ENCODE measurements at places on chromosomes 1 and 21.

- no peak for DNase-seq
These were observed 3.4 kb upstream of the MYBPH start for GRCh38 chr1:203178821-203179666.

DNA sequence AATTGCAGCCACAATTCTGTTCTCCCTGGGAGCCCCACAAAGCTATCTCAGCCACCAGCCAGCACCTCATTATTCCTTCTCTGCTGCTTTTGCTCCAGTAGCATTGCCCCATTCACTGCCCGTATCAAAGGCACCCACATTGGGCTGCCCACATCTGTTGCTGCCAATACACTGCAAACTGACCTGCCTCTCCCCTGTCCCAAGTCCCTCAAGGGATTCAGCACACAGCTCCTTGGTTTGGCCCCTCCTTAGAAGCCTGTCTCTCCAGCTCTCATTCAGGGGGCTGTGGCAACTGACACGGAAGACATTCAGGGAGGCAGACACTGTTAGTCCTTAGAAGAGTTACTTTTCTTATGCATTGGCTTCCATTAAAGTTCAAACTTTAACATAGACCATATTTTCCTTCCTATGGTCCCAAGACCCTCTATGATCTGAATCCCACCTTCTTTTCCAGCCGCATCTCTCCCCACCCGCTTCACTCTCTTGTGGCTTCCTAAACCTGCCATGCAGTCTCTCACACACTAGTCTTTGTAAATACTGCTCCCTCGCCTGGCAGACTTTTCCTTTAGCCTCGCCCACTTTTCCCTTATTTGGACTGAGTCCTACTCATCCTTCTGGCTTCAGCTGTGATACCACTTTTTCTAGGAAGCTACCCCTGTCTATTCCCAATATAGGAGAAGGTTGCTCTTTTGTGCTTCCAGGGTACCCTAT, 19.3 kb upstream of the KLHDC8A start:
- no peak for DNase-seq

DNA sequence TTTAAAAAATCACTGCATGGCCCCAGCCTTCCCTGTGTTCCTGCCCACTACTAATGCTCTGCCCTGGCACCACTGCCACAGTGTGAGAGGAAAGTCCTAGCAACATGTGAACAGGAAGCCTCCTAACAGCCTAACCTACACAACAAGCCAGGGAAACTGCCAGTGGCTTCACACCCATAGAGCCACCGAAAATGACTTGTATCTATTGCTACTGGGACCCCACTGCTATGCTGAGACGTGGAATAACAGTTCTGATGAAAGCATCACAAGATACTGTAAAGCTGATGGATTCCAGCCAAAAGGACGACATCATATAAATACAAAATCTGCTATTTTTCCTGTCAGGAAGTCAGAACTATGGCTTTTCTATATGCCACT, 74.9 kb downstream of the JAK1 start:
- DNase-seq = no peak

DNA sequence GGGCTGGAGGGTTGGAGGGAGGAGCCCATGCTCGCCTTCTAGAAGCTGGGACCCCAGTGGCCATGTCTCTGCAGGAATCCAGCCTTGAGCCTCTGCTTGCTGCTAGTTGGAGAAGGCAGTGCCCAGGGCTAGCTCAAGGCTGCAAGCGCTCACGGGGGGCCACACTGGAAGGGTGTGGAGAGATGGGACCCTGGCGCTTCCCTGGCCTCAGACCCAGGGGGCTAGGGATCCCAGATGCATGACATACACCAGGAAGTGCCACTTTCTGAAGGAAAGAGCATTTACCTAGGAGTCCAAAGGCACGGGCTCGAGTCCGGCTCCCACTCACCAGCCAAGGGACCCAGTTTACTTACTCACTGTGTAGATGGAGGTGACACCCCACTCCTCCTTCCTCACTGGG, 32.6 kb downstream of the NENF start:
- DNase-seq = no peak

DNA sequence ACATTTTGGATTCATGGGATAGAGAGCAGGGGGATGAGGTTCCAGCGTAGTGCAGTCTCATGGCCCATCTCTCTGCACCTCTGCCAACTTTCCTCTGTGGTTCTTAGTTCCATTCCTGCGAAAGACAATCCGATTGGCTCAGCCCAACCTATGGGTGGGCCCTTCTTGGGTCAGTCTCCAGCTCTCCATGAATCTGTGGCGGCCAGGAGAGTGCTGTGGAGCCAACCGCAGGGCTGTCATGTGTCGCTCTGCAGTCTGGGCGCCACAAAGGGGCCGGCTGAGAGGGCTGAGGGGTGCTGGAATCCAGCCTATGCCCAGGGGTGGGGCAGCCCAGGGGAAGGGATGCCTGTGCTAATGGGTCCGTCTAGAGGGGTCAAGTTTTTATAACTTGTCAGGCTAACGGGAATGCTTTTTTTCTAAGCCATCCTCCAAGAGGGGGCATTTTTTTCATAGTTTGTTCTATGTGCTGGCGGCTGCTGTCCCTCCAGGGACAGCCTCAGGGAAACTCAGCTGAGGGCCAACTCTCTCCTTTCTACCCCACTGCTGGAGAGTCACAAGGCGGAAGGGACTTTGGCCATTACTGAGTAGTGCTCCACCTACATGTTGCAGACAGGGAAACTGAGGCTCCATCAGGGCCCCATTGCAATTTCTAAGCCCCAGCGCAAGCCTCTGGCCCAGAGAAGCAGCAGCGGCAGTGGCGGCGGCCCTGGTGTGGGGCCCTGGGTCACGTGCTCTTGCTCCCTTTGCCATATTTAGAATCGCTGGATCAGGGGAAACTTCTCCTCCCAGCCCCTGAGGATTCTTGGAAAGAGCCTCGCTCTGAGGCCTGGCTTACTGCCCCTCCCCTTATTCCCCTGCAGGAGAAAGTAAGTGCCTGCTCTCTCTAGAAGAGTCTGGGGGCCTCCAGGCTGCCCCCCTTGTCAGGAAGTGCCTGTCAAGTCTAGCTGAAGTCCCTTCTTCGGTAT, 23.4 kb downstream of the KCNQ4 start:
- DNase-seq = no peak

DNA sequence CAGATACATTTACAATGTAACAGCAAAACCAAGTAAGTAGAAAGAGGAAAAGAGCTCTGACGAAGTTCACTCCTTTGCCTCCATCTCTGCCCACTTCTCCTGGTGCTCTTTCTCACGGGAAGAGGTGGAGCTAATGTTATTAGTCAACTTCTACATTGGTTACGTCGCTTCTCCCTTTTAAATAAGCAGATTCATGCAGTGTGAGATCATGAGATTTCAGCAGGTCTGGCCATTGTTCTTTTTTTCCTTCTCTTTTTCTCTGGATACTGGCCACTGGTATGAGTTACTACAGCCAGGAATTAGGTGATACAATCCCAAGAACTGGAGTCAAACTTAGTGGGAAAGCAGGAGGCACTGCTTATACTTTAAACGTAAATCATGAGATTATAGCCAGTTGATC, 207.1 kb downstream of the AKT3 start:
- no peak for DNase-seq

DNA sequence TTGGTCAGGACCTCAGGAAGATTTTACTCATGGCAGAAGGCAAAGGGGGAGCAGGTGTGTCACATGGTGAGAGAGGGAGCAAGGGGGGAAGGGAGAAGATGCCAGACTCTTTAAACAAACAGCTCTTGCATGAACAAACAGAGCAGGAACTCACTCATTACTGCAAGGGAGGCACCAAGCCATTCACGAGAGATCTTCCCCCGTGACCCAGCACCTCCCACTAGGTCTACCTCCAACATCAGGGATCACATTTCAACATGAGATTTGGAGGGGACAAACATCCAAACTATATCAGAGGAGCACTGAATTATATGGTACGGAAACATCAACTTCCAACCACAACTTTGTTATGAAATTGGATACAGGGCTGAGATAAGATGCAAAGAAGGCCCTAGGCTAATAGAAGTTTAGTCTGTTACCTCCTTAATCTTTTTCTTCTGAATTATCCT, 164.9 kb downstream of the ST6GALNAC3 start:
- DNase-seq = no peak

- DNase-seq = no peak
These were observed 472.3 kb upstream of the VAMP3 start for GRCh38 chr1:7298749-7299151.

- peak; percentile 28 for DNase-seq
These were observed 11.8 kb upstream of the TTC22 start for GRCh38 chr1:54812801-54813484.

- no peak for DNase-seq
These were observed 129.2 kb upstream of the DUSP10 start for GRCh38 chr1:221871056-221871455.

DNA sequence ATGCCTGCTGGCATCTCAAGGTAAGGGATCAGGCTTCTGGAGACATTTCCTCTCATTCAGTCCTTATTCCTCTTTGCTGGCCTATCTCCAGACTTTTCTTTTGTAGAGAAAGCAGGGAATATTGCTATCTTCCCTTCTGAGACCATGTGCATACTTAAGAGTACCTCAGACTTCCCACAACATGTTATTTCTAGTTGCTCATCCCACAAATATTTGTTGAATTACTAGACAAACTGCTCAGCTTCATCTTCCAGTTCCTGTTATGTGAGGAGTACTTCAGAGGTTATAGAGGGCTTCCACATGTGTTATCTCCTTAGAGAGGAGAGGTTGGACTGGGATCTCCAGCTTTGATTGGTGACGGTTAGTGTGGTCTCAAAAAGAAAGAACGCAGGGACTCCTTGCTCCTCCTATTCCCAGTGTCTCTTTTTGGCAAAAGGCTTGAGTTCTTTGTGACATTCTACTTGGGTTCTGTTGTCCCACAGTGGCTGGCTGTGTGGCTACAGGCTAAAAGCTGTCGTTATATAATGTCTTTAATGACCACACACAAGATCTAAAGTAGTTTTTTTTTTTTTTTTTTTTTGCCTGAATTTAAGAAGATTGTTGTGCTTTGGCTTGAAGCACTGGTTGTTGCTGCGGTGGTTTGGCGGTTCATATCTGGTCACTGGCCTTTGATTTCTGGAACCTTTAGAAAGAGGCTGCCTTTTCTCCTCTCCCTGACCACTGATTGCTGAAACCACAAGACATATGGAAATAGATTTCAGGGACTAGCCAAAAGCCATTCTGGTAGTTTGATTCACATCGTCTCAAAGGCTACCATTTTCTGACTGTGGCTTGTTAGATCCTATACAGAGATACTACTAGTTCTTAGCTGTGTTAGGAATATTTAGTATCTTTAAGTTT, 78.7 kb downstream of the FGGY start:
- no peak for DNase-seq

DNA sequence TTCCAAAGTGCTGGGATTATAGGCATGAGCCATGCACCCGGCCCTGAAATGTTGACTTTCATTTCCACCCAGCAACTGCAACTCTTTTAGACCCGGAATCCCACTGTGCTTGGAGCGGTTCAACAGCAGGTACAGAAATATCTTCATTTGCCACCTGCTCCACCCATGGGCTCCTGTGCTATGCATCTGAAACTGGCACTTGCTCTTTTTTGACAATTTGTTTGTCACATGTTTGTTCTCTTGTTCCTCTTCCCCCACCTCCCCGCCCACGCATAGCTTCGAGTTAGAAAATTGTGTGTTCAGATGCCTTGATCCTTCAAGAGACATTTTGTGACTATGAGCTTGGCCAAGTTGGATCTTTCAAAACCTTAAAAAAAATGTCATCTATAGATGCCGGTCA, 2.4 kb upstream of the IFNLR1 start:
- DNase-seq = no peak

DNA sequence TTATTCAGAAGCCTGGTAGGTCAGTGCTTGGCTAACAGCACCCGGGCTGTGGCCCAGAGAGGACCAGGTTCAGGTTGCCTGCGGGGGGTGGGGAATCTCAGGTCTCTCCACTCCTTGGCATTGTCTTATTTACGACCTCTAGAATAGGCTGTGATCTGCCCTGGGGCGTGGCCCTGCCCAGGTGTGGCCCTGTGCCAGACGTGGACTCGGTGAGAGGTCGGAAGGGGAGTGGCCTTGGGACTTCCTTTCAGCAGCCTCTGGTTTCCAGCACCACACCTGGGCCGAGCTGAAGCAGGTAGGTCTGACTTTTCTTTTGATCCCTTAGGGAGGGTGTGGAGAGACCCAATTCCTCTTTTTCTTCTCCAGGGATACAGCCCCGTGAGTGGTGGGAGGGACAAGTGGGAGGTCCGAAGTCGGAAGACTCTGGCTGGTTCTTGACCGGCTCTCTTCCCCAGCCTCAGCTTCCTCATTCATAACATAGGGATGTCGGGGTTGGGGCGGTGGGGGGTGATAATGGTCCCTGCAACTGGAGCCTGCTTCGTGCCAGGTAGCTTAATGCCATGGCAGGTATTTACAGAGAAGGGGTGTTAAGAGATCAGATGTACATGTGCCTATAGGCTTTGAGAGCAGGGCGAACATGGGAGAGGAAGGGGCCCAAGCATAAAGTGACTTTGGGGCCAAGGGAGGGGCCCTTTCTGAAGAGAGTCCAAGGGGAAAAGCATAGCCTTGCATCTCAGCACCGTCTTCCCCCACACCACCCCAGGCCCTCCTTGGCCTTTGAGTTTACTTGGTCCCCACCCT, 16.5 kb downstream of the ACOT11 start:
- DNase-seq = no peak

DNA sequence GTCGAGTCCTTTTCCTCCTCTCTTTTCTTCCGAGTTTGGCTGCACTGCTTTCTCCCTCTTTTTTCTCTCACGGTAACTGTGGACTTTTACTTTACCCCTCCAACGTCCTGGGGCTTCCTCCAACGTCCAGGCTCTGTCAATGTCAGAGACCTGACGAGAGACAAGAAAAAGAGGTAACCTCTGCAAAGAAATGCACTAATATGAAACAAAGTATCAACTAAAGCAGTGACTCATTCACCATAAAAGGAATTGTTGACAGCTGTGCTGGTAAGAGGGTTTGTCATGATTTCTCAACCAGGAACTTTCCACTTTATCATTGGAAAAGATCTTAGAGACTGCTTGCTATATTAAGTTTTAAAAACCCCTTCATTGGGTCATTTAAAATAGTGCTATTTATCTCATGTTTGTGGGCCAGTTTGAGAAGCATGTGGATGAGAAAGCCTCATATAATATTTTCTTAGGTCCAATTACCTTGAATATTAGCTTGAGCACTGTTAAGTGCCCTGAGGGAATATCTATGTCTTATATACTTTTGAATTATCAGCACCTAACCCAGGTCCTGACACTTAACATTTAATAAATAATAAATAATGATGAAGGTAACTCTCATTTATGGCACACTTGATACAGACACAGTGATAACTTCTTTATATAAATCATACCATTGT, at the start of gene GBP2:
TSS of gene GBP2 (minus strand) at position 202 of the 668 bp plus-strand sequence. CDS start 4,148 bp downstream, outside the sequence.
- DNase-seq = no peak

- peak; percentile 86 for DNase-seq
These were observed 13.2 kb upstream of the HMGCL start for GRCh38 chr1:23838401-23838866.

DNA sequence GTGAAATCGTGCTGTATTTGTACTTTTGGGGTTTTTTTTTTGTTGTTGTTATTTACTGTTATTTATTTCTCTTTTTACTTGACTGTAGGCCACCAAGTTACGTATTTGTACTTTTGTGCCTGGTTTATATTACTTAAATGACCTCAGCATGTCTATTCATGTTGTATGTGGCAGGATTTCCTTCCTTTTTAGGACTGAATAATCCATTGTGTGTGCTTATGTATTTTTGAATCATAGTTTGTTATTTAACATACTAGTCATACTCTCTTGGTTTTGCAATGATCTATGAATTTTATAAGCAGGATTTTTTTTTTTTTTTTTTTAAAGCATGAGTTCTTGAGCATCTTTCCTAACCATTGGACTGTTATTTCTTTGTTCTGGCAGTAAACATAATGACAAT, 51.2 kb downstream of the RNF2 start:
- no peak for DNase-seq

- DNase-seq = no peak
These were observed 387.6 kb downstream of the LTN1 start for GRCh38 chr21:28604946-28605537.
